Stimulated activated CD8-positive, alpha-beta memory T cell treated with anti-CD3 and anti-CD28 coated beads, Interleukin-4, amount 100 ng/mL, for 1 hour (primary cell): ENCODE measurements at places on chromosomes 1 and 21.
A peak's percentile ranks its signal among the peaks of the same experiment; 100 is the strongest.

DNA sequence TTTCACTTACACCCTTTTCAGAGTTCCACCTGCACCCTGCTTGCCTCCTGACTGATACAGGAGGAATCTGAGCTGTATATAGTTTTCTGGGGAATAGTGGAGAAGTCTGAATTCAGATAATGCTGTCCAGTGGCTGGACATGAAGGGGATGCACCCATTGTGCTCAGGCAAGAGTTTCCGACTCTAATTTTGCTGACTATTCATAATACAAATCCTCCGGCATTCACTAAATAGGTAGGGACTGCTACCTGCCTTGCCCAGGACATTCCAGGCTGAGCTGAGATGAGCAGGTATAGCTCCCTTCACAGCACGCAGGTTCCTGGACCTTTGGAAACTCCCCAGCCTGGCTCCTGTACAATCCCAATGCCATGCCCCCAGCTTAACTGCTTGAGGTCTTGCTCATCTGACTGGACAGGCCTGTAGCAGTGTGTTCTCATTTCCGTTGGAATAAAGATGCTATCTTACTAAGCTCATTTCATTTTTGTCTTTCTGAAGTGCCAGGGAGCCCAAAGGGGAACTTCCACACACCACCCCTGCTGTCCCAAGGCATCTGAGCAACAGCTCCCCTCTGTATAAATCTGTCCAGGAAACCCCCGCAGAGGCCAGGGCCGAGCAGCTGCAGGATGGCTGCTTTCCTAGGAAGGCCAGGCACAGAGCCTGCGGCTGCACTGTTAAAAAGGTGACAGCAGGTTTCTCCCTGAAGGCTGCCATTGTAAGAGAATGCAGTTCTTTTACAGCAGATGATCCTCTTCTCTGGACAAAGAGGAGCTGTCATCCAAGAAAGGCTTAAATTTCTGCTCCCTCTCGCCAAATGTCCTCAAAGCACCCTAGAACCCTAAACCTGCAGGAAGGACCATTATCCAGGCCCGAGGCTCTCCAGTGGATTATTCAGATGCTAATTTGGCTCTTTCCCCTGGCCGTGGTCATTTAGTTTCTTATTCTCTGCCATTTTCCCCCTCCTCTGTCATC is 21.7 kb upstream of the VASH2 start:
- no peak for DNase-seq

DNA sequence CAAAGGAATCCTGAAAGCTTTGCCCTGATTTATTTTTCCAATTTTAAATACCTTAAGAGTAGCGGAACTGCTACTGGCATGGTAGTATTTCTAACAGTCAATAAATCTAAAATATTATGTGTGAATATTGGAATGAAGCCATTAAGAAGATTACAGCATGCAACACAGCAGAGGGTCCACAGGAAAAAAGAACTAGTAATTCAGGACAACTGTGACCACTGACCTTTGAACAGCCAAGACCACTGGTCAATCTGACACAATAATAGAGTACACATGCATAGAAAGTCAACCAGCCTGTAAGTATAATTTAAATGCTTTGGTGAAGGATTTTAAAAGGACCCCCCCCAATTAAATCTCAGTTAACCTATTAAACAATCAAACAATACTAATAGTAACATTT is 171.0 kb downstream of the DENND1B start:
- DNase-seq = no peak

- no peak for DNase-seq
These were observed 72.3 kb upstream of the SLFNL1 start for GRCh38 chr1:41093826-41094225.

DNA sequence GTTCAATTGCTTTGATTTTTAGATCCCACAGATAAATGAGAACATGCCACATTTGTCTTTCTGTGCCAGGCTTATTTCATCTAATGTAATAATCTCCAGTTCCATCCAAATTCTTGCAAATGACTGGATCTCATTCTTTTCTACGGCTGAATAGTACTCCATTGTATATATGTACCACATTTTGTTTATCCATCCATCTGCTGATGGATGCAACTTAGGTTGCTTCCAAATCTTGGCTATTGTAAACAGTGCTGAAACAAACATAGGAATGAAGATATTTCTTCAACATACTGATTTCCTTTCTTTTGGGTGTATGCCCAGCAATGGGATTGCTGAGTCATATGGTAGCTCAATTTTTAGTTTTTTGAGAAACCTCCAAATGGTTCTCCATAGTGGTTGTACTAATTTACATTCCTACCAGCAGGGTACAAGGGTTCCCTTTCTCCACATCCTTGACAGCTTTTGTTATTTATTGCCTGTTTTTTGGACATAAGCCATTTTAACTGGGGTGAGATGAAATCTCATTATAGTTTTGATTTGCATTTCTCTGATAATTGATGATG is 344.4 kb downstream of the KCTD3 start:
- no peak for DNase-seq

DNA sequence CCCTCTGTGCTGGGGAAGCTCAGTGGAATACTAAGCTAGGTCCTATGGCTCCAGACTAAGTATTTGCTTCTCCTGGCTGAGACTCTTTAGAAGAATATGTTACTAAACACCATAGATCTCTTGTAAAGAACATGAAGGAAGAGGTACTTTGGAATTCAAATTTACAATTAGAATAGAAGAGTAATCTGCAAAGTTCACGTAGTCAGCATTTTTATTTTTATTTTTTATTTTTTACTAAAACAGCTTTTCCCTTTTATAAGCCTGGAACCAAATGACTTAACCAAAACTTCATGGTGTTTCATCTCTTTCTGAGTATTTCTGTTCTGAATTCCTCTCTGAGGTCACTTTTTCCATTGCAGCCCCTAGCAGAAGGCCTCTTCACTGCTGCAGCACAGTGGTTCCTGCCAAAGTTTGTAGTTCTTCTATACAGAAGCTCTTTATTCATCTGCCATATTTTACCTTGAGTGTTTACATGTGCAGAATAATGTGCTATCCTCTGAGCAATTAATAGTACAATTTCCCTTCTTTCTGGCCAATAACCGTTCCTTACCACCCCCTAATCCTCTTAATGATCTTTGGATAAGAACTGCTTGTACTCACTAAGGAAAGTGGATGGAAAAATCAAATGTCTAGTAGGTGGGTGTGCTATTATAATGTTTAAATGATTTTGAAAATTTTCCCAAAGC is 27.2 kb downstream of the TSEN15 start:
- DNase-seq = no peak

DNA sequence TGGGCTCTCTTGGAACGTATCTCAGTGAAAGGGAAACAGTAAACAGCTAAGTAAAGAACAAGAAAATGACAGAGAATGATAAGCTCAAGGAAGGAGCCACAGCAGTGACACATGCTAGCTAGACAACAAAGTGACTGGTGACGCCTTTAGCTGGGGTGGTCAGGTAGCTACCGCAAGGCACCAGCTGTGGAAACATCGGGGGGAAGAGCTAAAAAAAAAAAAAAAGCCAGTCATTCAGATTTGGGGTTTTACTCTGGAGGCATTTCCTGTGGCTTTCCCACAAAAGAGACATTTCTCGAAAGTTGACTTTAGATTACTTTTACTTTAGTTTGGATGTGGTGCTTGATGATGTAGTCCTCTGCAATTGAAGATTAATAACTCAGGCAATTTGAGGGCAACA is 2.1 kb downstream of the FHAD1 start:
- DNase-seq = no peak

DNA sequence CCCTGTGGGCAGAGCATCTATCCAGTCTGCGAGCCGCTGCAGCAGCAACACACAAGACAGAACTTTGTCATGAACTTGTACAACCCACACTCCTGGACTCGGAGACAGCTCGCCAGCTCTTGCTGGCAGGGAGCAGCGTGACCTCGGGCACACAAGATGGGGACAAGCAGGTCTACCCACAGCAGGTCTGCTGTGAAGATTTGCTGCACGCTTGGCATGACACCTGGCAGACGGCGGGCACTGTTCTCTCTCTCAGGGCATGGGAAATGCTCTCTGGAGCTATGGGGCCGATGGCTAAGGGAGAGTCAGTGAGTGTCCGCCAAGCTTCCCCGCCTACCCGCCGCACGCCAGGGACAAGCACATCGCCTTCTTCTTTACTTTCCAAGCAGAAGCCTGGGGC is 90.0 kb downstream of the STUM start:
- DNase-seq = no peak

GRCh38 chr1:27600498-27601175 is 3.3 kb downstream of the AHDC1 start:
- DNase-seq = no peak

GRCh38 chr1:59346429-59346828 is 49.5 kb downstream of the FGGY start:
- DNase-seq = no peak

- DNase-seq = no peak
These were observed 5.3 kb downstream of the SKI start for GRCh38 chr1:2233468-2233867.

- no peak for DNase-seq
These were observed 8.4 kb upstream of the LUZP1 start for GRCh38 chr1:23177031-23177430.

GRCh38 chr1:7299329-7299799 is 471.7 kb upstream of the VAMP3 start:
- DNase-seq = no peak

GRCh38 chr1:235093696-235094592 is 34.7 kb downstream of the TOMM20 start:
- DNase-seq = peak; percentile 67

DNA sequence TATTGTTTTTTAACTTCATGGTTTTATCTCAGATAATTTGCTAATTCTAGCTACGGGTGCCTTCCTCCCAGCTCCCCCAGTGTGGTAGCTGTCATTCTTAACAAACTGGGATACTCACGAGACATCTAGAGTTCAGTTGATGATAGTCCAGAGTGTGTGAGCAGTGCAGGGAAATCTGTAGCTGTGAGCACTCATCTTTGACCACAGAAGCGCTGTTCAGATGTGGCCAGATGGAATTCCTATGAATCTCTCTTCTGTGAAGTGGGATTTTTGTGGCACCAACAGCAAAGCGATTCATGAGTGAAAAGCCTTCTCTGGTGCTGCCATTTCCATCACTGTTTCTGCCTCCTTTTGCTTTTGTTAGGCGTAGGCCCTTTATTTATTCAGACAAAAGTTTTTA is 125.1 kb downstream of the NFIA start:
- DNase-seq = no peak

GRCh38 chr1:41559331-41559730 is 74.8 kb upstream of the EDN2 start:
- no peak for DNase-seq

- DNase-seq = no peak
These were observed 497.8 kb downstream of the PLA2G4A start for GRCh38 chr1:187326557-187326956.

- DNase-seq = no peak
These were observed 1807.9 kb downstream of the MRPL39 start for GRCh38 chr21:23799376-23799775.

GRCh38 chr1:231626535-231626950 is at the start of gene DISC1:
TSS of gene DISC1 (plus strand) at chr1:231626790. CDS start at chr1:231626868, 78 bp downstream.
- peak; percentile 33 for DNase-seq

- no peak for DNase-seq
These were observed 1.1 kb upstream of the RAP1GAP start for GRCh38 chr1:21670059-21670881.

- DNase-seq = no peak
These were observed 37.7 kb downstream of the SH3GLB1 start for GRCh38 chr1:86741947-86742572.

- DNase-seq = no peak
These were observed 2.7 kb upstream of the MMEL1 start for GRCh38 chr1:2635361-2636010.

DNA sequence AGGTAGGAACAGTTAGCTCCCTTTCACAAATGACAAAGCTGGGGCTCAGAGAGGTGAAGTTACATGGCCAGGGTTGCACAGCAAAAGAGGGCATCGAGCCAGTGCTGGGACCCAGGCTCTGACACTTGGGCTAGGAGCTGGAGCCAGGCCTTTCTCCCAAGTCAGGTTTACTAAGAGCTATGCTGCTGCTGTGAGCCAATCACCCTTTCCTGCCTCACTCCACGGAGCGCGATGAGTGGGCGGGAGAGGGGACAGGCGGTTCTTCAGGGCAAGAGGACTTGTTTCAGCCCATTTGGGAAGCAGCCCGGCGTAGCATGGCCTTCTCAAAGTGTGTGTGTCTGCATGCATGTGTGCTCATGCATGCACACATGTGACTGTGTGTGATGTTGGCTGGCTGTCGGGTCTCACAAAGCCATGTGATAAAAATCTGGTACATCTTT is 10.6 kb downstream of the ID3 start:
- DNase-seq = no peak

DNA sequence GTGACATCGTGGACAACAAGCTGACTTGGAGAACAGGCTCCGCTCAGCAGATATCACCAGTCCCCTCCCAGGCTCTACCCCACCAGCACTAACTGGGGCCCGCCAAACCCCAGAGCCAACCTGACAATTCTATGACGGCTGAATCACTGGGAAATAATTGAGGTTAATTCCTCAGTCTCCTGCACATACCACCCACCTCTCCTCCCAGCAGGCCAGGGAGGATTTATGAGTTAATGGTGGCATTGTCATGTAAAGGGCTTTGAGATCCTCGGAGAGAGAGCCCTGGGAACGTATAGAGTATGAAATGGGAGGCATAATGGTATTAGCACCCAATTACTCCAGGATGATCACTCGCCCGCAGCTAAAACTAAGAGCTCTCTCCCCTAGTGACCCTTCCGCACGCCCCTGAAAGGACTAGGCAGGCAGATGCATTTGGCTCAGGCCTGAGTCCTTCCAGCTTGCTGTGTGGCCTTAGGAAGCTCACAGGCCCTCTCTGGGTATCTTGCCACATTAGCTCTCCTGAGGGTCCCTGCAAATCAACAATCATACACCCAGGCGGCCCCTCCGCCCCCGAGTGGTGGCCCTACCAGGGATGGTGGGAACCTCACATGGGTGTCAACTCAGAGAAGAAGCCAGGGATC is 27.3 kb upstream of the PAX7 start:
- no peak for DNase-seq

DNA sequence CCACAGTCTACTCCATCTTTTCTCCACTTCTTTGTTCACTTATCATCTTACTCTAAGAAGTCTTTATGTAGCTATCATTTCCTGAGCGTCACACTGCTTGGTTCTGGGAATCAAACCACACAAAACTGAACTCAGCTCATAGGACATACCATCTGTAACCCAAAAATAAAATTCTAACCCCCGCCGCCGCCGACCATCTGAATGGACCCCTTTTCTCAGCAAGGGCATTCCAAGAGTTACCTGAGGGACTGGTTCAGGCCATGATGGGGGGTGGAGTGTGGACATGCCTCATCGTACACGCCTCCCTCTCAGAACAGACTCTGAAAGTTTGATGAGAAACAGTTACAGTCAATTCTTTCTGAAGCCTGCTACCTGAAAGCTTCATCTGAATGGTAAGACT is 12.6 kb upstream of the CHI3L2 start:
- no peak for DNase-seq
